Tibial nerve (tissue), 4 donors: ENCODE measurements at places on chromosomes 4 and X.

DNA sequence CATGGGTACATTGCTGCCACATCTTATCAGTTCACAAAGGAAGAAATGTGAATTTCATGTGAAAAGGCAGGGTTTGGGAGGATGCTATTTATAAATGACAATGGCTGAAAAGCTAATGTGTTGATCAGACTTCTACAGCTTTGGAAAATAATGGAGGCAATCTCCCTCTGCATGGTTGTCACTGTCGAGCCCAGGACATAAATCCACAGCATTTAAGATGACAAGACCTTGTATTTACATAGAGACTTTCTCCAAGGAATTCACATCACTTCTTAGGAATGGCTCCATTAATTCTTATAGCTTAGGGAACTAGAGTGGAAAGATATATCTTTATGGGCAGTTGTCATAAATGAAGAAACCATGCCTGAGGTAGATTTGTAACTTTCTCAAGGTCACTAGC is 66.7 kb downstream of the CBLL2 start:
- DNase-seq = no peak
- no peaks in the 10 kb centered on the region for H3K4me1 ChIP-seq
- H3K27ac ChIP-seq = no peak overlapping the region

DNA sequence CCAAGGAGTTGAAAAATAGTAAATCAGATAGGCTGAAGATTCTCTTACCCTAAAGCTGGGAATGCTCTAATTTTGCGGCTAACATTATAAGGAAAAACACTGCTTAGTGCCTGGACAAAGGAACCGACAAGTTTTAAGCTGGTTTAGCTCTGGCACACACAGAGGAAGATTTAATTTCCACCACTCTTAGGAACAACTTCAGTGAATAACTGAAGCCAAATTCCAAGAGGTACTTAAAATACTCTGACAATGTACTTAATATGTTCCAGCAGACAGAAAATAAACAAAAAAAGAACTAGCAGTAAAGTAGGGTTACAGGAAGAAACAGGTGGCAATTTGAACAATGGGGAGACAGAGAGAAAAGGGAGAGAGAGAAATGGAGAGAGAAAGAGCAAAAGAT is 340.8 kb upstream of the NDST4 start:
- H3K36me3 ChIP-seq = no peaks in the 10 kb centered on the region
- no peak overlapping the region for H3K4me3 ChIP-seq
- H3K27me3 ChIP-seq = no peaks in the 10 kb centered on the region
- DNase-seq = no peak

DNA sequence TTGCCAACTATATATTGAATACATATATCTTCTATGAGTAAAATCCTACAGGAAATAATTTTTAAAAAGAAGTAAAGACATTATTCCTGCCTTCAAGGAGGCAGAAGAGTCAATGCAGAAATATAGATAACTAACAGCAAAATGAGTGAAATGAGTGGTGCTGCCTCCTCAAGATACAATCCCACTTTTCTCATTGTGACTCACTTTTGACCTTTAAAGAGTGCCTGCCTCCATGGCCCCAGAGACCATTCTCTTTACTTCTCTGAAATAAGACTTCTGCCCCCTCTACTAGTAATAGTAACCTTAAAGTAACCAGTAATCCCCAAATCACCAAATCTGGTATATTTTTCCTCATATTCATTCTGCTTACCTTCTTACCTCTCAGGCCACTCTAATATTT is 15.5 kb downstream of the SLC10A7 start:
- no peak overlapping the region for H3K27ac ChIP-seq
- H3K36me3 ChIP-seq = peaks cover 63% of the 10 kb centered on the region
- H3K27me3 ChIP-seq = no peaks in the 10 kb centered on the region
- no peaks in the 10 kb centered on the region for H3K4me1 ChIP-seq
- DNase-seq = no peak

- no peaks in the 10 kb centered on the region for H3K4me1 ChIP-seq
- no peak overlapping the region for H3K4me3 ChIP-seq
- DNase-seq = no peak
- no peaks in the 10 kb centered on the region for H3K27me3 ChIP-seq
- no peak overlapping the region for H3K27ac ChIP-seq
These were observed 105.6 kb upstream of the MAMLD1 start for GRCh38 chrX:150257353-150258175.

GRCh38 chr4:121071640-121072223 is 603 bp downstream of the NDNF start:
- peak overlapping the region; percentile 51 for H3K27ac ChIP-seq
- peaks cover 9% of the 10 kb centered on the region for H3K27me3 ChIP-seq

- no peaks in the 10 kb centered on the region for H3K27me3 ChIP-seq
- H3K4me3 ChIP-seq = no peak overlapping the region
- DNase-seq = no peak
These were observed 43.5 kb upstream of the ZBTB33 start for GRCh38 chrX:120207009-120207605.

GRCh38 chrX:63661676-63662075 is 123.3 kb downstream of the ARHGEF9 start:
- no peaks in the 10 kb centered on the region for H3K36me3 ChIP-seq
- no peaks in the 10 kb centered on the region for H3K27me3 ChIP-seq
- H3K4me1 ChIP-seq = no peaks in the 10 kb centered on the region
- no peak overlapping the region for H3K27ac ChIP-seq
- H3K4me3 ChIP-seq = no peak overlapping the region

DNA sequence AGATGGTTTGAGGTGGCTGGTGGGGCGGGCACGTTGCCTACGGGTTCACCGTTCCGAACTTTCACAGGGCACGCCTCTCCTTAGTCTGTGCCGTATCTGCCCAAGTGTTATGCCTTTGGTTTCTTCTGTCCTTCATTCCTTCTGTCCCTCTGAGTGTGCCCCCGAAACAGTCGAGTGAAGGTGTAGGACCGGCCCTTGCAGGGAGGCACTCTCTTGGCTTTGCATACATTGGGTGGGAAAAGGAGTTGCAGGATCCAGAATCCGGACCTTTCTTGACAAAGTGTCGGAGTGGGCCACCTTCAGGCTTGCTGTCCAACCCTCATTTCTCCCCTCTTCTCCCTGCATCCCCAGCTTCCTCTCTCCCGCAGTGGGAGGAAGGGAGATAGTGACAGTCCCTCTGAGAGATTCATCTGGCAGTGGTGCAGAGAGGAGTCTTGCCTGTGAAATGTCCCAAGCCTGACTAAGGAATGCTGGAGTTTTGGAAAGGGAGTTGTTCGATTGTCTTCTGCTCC is 569 bp downstream of the ARFIP1 start:
- H3K27me3 ChIP-seq = no peaks in the 10 kb centered on the region
- H3K4me3 ChIP-seq = peak overlapping the region; percentile 77
- no peaks in the 10 kb centered on the region for H3K4me1 ChIP-seq
- no peak for DNase-seq
- H3K27ac ChIP-seq = peak overlapping the region; percentile 97

DNA sequence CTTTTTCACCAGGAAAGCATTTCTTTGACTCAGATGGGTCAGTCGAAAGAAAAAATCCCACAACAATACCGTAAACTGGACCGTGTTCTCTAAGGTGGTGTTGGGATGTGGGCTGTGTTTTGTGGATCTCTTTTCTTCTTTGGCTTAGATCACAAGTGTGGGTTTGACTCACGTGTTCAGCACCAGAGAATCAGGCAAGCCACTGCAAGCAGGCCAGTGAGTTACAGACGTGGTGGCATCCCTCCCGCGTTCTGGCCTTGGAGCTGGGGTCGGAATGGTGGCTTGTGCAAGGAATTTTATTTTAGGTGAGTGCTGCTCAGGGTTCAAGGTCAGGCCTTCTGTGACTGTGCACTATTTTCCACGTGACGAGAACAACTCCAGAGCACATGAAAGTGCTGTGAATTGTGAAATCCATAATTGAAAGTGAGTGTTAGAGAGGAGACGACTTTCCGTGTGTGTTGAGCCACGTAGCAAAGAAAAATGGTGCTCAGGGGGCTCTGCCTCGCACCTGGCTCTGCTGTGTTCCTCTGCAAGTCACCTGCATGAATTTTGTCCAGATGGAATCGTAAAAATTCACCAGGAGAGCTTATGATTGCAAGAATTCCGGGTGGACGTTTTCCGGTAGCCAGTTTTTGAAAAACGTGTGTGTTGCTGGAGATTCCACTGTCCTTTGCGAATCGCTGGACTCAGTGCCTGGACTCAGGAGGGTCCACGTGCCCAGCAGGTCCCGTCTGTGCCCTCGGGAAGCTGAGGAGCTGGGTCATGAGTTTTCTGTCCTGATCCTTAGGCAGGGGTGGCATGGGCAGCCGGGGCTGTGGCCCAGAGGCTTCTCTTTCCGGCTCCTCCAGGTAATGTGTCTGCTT is 33.6 kb upstream of the HGFAC start:
- no peaks in the 10 kb centered on the region for H3K27me3 ChIP-seq
- no peak overlapping the region for H3K4me3 ChIP-seq
- peaks cover 7% of the 10 kb centered on the region for H3K4me1 ChIP-seq
- no peak for DNase-seq
- no peak overlapping the region for H3K27ac ChIP-seq

DNA sequence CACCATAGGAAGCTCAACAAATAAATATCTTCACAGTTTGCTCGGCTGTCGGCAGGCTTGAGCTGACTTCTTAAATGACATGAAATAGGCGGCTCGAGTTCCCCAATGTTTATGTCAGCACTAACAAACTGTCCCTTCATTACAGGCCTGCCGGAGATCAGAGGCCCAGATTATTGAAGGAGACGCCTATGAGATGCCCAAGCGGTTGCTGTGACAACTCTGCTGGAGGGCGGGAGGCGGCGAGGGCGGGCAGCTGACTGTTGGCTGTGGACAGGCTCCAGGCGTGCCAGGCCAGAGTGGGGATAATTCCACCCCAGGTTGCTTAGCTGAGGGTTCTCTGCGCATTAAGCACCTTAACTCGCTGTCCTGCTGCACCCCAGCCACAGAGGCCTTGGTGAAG is 39.2 kb upstream of the MSX1 start:
- H3K4me3 ChIP-seq = no peak overlapping the region
- H3K27me3 ChIP-seq = no peaks in the 10 kb centered on the region

DNA sequence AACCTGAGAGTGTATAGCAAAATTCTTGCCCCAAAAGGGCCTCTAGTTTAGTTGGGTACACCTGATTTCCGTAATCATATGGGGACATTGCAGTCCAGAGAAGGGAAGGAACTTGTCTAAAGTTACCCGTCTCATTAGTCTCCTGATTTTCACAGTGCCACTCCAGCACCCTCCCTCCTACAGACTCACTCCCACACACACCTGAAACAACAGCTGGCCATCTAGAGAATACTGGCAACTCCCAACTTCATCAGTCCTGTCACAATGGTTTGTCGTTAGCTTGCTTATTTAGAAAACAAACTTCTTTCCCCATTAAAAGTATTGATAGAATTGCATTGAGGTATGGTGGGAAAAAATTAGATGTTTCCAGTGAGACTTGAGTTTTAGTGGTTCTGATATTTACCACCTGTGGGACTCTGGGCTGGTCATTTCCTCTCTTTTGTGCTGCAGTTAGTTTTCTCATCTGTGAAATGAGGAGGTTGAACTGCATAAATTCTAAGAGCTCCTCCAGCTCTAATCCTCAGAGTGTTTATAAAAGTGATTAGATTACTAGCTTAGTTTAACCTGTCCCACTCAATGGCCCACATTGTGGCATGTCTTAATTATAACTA is 1.7 kb downstream of the IL13RA1 start:
- DNase-seq = no peak
- no peaks in the 10 kb centered on the region for H3K27me3 ChIP-seq
- H3K36me3 ChIP-seq = no peaks in the 10 kb centered on the region
- no peak overlapping the region for H3K27ac ChIP-seq
- H3K4me3 ChIP-seq = no peak overlapping the region
- no peaks in the 10 kb centered on the region for H3K4me1 ChIP-seq

GRCh38 chr4:125582302-125582701 is 267.5 kb downstream of the FAT4 start:
- no peaks in the 10 kb centered on the region for H3K36me3 ChIP-seq
- H3K4me3 ChIP-seq = no peak overlapping the region
- no peak overlapping the region for H3K27ac ChIP-seq

DNA sequence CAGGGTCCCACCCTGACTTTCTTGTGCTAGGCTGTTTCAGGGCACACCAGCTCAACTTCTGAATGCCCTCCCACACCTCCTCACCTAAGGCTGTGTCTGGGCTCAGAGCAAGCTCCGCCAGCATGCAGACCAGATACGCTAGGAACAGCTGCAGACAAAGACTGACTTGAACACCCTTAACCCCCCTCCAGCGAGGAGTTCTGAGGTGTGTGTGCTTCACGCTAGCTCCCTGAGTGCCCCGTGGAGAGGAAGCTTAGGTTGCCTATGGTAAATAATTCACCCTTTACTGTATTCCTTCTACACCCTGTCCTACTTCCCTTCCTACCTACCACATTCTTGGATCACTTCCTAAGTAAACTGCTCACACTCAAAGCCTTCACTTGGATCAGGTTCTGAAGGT is 115.0 kb downstream of the VCX3B start:
- no peaks in the 10 kb centered on the region for H3K27me3 ChIP-seq
- no peaks in the 10 kb centered on the region for H3K36me3 ChIP-seq

- H3K4me1 ChIP-seq = no peaks in the 10 kb centered on the region
- H3K36me3 ChIP-seq = no peaks in the 10 kb centered on the region
- no peak for DNase-seq
- no peak overlapping the region for H3K4me3 ChIP-seq
These were observed 68.2 kb downstream of the CRLF2 start for GRCh38 chrX:1144293-1144692.

- H3K36me3 ChIP-seq = no peaks in the 10 kb centered on the region
- H3K4me3 ChIP-seq = no peak overlapping the region
- no peak for DNase-seq
- no peak overlapping the region for H3K27ac ChIP-seq
- peaks cover 12% of the 10 kb centered on the region for H3K4me1 ChIP-seq
These were observed 33.3 kb upstream of the FGFR3 start for GRCh38 chr4:1759818-1760223.

GRCh38 chr4:187387739-187388138 is 607.8 kb upstream of the ZFP42 start:
- H3K4me1 ChIP-seq = no peaks in the 10 kb centered on the region
- DNase-seq = no peak
- no peak overlapping the region for H3K27ac ChIP-seq
- no peaks in the 10 kb centered on the region for H3K36me3 ChIP-seq

DNA sequence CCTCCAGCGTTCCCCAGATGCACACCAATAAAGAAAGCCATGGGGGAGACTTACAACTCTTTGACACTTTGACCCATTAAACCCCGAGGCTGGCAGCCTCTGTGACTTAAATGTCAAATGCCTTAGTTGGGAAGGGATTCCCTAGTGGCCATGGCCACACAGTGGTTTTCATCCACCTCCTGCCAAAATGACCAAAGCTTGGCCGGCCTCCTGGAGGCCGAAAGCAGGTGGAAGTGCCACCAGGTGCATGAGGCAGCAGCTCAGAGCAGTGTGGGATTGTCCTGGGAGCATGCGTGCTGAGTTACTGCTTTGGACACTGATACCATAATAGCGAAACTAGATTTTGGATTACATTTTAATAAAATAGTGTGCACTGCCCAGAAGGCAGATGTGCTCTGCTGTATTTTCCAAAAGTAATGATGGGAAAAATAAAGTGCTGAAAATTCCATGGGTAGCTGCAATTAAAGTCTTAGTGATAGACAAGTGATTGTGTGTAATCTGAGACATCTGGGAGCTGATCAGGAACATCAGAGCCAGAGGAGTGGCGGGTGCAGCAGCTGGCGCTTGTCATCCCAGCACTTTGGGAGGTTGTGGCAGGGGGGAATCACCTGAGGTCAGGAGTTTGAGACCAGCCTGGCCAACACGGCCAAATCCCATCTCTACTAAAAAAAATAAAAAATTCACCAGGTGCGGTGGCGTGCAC is 39.8 kb upstream of the TADA2B start:
- H3K4me3 ChIP-seq = no peak overlapping the region
- no peak overlapping the region for H3K27ac ChIP-seq
- DNase-seq = no peak
- H3K36me3 ChIP-seq = no peaks in the 10 kb centered on the region
